ENCODE measurements at places on chromosomes 16 and 17.

GRCh38 chr17:41520821-41521521, 2.3 kb upstream of the KRT15 start:
- DNase-seq = no peak

DNA sequence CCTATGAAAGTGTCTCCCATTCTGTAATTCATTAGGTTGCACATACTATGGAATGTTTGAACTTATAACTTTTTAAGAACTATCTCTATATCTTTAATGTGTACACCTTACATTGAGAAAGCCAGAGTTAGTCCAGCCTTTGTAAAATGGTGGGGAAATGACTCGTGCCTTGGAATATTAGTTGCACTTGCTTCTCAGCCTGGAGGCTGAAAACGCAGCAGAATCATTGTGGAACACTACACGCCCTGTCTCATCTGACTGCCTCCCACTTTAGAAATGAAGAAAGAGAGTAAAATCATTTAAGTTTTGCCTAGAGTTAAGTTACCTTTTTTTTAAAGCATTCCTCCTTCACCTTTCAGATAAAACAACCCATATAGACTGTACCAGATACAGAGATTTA, 90.7 kb upstream of the WSB1 start:
- no peak for DNase-seq

DNA sequence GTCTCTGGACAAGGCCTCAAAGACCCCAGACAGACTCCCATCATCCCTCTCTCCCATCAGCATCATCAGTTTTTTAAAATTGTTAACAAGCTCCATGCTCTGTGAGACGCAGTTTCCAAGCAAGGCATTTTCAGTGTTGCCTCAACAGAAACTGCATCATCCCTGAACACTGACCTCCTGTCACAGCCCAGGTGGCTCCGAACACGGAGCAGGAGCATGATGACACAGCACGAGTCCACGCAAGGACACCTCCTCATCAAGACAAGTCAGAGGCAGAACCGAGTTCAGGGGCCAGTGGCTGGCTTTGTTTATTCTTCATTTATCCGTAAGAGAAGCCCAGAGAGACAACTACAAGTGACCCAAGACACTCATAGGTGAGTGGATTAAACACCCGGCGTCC, 91.4 kb downstream of the ANKRD11 start:
- DNase-seq = no peak

GRCh38 chr17:62164747-62165722, 100.0 kb upstream of the MED13 start:
- DNase-seq = no peak

DNA sequence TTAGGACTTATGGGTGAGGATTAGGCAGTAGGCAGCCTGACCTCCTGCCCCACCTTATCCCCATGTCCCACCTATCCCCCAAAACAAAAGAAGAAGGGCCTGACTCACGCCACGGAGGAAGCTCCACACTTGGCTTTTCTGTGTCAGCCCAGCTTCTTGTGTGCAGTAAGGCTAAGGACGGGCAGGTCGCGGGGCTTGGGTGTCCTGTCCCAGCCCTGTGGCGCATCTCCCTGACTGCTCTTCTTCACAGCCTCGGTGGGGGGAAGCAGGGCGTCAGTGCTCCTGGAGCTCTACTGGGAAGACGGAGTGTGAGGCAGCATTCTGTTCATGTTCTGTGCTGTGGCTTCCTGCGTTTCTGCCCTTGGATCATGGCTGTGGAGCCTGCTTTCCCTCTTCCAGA, 34.6 kb upstream of the ALDH3A2 start:
- DNase-seq = no peak

DNA sequence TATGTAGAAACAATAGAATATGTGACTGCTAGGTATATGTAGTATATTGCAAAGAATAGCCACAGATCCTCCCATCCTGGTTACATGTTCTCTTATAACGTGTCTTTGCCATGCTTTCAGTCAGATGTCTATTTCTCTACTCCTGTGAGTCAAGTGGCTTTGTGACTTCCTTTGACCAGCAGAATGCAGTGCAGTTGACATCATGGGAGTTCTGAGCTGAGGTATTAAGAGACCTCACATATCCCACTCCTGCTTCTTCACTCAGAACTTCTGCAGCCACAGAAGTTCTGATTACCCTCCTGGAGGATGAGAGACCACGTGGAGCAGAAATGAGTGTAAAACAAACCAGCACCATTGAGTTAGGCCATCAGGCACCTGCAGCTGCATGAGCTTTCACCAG, 222.5 kb downstream of the PRKCA start:
- DNase-seq = no peak

DNA sequence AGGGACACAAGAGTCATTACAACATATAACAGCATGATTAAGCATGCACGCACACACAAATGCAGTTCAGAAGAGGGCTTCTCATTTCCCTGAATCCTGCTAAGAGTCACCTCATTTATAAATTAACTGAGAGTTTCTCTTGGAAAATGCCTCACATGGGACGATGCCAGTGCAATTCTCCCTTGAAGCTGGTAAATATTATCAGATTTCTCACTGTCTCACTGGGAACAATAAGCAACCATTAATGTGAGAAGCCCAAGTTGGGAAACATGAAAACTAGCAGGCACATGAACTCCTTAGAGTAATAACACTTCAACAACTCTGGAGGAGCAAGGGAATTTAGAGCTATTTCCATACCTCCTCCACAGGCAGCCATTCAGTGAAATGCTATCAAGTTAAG, 26.4 kb downstream of the SETD6 start:
- DNase-seq = no peak

- no peak for DNase-seq
Measured at GRCh38 chr17:14398766-14399165, 97.9 kb downstream of the HS3ST3B1 start.

DNA sequence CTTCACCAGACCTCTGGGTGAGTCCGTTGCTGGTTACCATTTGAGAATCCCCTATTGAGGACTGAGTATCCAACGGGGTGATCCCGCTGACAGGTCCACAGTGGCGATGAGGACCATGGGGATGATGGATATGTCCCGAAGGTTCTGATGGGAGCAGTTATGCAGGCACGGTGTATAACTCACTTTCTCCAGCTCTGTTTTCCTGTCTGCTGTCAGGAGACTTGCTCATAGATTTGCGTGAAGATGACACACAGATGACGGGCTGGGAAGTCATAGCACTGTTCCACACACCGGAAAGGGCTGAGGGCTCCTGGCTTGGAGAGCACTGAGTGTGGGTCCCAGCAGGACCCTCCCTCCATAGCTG, 22.2 kb upstream of the ADCY7 start:
- DNase-seq = no peak

DNA sequence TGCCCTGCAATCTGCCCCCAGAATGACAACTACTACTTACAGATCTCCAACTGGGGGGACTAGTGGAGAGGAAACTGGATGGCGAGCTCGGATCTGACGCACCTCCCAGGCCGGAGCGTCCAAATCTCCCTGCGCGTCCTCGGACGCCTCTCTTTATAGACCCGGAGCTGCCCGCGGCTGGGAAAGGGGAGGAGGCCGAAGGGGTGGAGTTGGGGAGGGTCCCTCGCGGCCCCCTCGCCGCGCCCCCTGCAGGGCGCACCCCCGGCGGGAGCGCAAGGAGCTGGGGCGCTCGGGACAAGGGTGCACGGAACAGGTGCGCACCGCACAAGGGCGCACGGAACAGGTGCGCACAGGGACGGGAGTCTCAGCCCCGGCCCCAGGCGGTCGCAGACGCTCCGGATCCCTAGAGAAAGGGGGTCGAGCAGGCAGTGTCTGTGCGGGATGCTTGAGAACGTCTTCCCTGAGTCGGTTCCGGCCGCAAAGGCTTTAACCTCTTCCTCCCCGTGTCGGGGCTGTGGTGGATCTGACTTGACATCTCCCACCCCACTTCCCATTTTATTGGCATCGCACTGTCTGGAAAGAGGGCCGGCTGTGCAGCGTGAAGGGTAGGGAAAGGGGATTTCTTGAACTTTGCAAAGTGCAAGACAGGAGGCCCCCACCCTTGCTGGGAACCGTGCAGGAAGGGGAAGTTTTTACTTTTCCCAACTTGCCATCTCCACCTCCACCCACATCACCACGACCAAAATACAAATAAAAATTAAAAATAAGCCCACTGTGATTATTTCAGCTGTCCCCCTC, at the start of gene MYH11:
MYH11 (minus strand) TSS at position 128 of the 798 bp plus-strand sequence. CDS start 18,776 bp downstream, outside the sequence.
- no peak for DNase-seq

GRCh38 chr17:75403131-75403530, 2.3 kb downstream of the GRB2 start:
- no peak for DNase-seq

DNA sequence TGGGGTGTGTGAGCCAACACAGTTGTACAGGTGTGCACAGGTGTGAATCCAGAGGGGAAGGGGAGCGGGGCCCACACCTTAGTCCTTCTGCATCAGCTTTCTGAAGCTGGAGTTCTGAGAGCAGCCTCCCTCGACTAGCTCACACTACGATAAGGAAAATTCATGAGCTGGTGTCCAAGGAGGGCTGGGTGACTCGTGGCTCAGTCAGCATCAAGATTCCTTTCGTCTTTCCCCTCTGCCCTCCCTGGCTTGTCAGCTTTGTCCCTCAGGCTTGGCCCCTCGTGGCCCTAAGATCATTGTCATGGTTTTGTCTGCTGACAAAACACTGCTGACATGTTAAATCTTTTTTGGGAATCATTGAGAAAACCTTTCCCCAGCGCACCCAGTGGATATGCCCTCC, 47.5 kb downstream of the OR1D5 start:
- no peak for DNase-seq

DNA sequence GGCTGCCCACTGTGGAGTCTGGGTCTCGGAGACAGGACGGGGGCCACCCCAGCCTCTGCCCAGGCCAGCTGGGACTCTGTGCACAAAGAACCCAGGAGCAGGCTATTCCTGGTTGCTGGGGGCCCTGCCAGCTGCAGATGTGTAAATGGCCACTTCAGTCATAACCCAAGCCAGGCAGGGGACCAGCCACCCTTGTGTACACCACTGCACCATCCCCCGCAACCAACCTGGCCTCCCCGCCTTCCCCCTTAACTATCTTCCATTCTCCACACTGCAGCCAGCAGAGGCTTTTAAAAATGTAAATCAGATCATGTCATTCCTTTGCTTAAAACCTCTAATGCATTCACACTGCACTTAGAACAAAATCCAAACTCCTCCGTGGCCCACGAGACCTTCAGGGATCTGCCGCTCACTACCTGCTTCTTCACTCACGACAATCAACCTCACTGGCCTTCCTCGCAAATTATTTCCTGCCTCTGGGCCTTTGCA, 28.3 kb downstream of the RTN4RL1 start:
- DNase-seq = no peak

GRCh38 chr17:63984236-63984635, 11.5 kb upstream of the SCN4A start:
- DNase-seq = no peak

DNA sequence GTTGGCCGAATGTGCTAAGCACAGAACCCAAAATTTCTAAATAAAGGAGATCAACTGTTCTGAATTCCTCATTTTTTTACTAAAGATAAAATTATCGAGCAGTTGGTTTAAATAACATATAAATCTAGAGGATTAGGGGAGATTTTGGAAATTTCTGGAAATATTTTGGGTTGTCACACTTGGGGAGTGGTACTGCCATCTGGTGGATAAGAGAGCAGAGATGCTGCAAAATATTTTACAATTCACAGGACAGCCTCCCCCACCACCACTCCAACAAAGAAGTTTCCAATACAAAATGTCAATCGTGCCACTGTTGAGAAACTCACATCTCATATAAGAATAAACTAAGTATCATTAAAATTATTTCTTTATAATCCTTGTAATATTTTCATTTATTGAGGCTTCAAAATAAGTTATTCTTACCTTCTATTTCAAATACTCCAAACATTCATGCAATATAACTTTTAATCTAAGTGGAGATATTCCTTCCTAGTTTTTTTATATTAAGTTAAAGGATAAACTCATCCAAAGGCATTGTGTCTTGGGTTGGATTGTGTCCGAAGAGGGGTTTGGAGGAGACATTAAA, 17.0 kb upstream of the ABCA8 start:
- no peak for DNase-seq

GRCh38 chr16:85407-85782, 7.4 kb downstream of the MPG start:
- no peak for DNase-seq

DNA sequence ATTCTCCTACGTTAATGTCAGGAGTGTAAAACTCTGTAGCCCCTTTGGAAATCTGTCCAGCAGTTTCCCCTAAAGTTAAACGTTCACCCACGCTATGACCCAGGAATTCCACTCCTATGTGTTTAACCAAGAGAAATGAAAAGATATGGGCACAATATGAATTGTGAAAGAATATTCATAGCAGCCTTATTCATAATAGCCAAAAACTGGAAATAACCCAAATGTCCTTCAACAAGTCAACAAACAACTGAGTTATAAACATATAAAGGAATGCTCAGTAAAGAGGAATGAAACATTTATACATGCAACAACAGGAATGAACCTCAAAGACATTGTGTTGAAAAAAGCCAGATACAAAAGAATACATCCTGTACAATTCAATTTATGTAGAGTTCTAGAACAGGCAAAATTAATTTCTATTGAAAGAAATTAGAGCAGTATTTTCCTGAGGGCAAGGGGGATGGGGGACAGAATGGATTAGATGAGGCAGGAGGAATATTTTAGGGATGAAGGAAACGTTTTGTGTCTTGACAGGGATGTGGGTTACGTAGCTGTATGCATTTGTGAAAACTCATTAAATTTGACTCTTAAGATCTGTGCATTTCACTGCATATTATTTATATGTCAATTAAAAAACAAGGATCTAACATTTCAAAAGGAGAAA, 286.7 kb upstream of the CDH5 start:
- no peak for DNase-seq

- no peak for DNase-seq
Measured at GRCh38 chr17:7916385-7916682, 245 bp upstream of the RNF227 start.

DNA sequence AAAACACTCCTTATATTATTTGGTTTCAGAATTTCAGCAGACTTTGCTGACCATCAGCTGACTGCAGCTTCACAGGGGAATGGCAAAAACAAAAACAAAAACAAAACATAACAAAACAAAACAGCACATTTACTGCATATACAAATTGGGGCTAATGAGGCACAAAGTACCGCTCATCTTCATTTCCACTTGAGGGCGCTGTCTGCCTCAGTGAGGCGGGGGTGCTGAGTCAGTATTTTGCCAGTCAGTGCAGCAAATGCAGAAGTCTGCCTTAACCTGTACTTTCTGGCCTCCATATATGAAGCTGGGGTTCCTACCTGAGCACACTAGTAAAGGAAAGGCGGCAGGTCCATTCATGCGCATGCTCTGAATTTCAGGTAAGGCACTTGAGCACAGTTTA, 13.5 kb upstream of the DYNLRB2 start:
- peak; percentile 19 for DNase-seq

All from stimulated activated CD4-positive, alpha-beta T cell treated with anti-CD3 and anti-CD28 coated beads, Interleukin-4, amount 100 ng/mL, for 4 hours (primary cell).